ENCODE measurements at places on chromosomes 3 and 15. TPM values are rescaled to one million over a fixed set of nuclear protein-coding genes. Genes with fewer than 3 reads are reported as not detected.

ZBED2 gene
- not detected for polyA plus RNA-seq

DNA sequence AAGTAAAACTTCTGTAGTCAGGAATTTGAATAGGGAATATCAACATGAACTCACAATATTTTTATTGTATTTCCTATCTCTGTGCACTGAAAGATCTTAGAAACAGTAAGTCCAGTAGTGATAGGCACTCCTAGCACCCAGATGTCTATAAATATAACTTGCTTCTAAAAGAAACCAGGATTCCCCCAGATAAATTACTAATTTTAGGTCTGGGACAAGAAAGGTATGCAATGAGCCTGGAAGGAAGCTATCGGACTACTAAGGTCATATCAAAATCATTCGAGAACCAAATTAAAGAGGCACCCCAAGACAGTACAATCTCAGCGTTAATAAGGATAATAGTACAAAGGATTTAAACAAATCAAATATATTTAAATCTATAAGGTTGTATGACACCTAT, 47.4 kb downstream of the CLDN18 start:
- peaks cover 12% of the 10 kb centered on the region for H3K4me1 ChIP-seq
- H3K36me3 ChIP-seq, result no peaks in the 10 kb centered on the region
- no peak overlapping the region for H3K4me3 ChIP-seq
- H3K27ac ChIP-seq, result peak overlapping the region; percentile 7
- H3K27me3 ChIP-seq, result no peaks in the 10 kb centered on the region

LSMEM2 gene
- 18.1 TPM for polyA plus RNA-seq

ARHGEF26 gene
- polyA plus RNA-seq, result 2.9 TPM

Data from cardiac muscle cell (in vitro differentiated cells and primary cell).